ENCODE measurements at places on chromosomes 4 and X.

DNA sequence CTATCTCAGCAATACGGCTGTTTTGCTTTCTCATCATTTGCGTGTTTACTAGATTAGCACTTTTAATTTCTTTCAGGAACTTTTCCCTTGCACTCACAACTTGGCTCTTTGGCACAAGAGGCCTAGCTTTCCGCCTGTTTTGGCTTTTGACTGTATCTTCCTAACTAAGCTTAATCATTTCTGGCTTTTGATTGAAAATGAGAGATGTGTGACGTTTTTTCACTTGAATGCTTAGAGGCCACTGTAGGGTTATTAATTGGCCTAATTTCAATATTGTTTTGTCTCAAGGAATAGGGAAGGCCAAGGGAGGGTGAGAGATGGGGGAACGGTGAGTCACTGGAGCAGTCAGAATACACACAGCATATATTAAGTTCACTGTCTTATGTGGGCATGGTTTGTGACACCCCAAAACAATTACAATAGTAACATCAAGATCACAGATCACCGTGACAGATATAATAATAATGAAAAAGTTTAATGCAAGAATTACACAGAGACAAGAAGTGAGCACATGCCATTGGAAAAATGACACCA, 27.3 kb downstream of the MND1 start:
- no peak for DNase-seq

DNA sequence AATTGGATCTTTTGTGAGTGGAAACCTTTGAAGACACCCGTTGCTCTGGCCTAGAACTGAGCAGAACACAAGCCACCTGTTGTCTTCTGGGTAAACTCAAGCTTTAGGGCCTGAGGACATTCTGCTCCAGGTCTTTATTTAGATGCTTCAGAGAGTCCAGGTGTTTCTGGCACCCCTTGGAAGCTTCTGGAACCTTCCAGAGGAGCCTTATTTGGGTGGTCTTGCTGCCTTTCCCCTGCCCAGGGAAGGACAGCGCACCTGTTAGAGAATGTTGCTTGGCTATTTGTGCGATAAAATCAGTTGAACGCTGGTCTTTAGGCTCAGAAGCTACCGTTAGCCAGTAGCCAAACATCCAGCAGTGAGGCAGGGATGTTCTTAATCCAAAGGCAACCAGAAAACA, 3.0 kb downstream of the ZNF275 start:
- DNase-seq, result no peak

DNA sequence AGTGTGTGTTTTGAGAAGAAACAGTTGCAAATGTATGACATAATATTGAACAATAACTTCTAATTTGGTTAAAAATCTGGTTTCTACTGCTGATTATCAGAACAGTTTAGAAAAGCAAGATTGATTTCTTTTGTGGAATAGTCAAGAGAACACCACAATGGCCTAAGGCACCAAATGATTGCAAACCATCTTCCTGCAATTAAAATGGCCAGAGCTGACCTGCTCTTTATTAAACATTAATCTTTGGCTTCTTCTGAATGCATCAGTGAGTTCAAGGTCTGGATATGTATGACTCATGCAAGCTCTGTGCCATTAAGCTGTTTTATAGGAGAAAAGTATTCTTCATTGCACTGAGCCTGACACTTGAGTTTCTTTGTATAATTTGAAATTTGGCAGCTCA, 107.8 kb upstream of the PDHA2 start:
- DNase-seq, result peak; percentile 11

GRCh38 chr4:85543832-85544231, 68.9 kb downstream of the ARHGAP24 start:
- peak; percentile 50 for DNase-seq

Measured in fibroblast of mammary gland (primary cell).